ENCODE measurements at places on chromosomes 6 and 20.

DNA sequence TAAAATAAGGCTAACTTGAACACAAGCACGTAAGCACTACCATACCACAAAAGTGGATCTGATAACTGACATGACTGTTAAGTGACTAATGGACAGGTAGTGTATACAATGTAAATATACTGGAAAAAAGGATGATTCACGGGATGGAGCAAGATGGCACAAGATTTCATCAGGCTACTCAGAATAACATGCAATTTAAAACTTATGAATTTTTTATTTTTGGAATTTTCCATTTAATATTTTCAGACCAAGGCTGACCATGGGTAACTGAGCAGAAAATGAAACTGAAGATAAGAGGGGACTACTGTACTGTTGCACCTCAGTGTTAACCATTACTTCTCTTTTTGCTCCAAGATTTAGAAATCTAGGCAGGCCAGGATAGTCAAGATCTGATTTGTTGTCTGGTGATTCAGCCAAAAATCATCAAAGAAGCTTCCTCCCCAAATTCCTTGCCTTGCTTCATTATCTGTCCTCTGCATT is 45.4 kb downstream of the TPBG start:
- DNase-seq: no peak

DNA sequence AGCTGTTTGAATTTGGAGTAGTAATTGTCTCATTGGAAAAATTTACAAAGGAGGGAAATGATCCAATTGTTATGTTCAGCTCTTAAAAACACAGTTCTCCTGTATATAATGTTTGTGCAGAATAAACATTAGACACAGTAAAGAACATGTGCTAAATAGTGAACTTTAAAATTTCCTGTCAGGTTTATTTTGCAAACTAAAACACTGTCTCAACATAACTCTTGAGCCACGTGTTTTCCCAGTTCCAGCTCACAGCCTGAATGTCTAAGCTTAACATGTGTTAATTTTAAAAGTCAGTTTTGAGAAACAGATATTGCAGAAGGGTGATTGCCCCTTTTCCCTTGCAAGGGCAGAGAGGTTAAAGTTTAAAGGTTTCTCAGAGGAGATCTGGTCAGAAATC is 20.6 kb downstream of the EPHA7 start:
- no peak for DNase-seq

DNA sequence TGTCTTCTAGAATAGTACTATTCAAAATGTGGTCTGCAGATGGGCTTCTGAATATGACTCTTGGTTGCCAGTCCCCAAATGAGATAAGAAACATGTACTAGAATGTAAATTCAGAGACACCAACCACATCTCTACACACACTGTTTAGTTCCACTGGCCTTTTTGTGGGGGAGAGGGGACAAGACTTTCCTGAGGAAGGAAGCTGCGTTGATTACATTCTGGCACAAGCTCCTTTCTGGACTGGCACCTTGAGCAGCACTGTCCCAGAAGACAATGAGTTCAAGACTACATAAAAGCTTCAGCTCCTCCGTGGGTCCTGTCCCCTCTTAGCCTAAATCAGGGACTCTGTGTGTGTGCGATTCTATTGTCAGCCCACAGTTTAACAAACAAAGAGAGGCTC is 6.9 kb upstream of the IYD start:
- DNase-seq: no peak

DNA sequence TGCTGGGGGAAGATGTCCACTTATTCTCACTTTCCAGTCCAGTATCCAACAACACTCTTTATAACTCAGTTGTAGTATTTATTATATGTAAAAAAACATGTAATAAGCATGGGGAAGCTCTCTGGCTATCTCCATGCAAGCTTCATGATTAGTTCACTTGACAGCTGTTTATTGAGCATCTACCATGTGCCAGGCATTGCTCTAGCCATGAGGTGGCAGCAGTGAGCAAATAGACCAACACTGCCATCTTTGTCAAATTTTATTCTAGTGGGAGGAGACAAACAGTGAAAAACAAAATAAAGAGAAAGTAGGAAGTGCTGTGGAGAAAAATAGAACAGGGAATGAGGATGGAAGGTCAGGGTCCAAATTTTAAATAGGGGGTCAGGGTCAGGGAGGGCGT is 131.8 kb downstream of the CFAP61 start:
- no peak for DNase-seq

GRCh38 chr6:136964398-136964797 is 42.3 kb downstream of the SLC35D3 start:
- DNase-seq: no peak

GRCh38 chr6:111861431-111861885 is 11.8 kb downstream of the FYN start:
- no peak for DNase-seq

GRCh38 chr6:170134471-170135440 is 156.1 kb downstream of the DLL1 start:
- DNase-seq: no peak

DNA sequence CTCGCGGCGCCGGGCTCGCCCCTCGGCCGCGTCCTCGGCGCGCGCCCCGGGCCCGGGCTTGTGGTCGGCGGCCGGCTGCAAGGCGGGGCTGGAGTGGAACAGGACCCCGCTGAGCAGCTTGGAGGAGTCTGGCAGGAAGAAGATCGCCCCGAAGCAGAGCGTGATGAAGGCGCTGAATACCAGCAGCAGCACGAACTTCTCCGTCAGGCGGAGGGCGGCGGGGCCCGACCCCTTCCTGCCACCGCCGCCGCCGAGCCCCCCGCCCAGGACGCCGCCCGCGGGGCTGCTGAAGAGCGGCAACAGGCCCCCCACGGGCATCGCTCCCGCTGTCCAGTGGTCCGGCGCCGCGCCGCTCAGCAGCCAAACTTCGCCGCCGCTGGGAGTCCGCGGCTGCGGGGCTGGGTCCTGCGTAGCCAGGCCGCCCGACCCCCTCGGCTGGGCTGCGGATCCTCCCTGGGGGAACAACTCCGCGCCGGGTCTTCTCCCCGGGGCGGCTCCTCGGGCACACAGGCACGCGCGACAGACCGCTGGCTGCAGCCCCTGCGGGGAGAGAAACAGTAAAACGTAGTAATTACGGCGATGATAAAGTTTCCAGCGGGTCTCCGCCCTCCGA is 707 bp downstream of the MAN1A1 start:
- DNase-seq: no peak

DNA sequence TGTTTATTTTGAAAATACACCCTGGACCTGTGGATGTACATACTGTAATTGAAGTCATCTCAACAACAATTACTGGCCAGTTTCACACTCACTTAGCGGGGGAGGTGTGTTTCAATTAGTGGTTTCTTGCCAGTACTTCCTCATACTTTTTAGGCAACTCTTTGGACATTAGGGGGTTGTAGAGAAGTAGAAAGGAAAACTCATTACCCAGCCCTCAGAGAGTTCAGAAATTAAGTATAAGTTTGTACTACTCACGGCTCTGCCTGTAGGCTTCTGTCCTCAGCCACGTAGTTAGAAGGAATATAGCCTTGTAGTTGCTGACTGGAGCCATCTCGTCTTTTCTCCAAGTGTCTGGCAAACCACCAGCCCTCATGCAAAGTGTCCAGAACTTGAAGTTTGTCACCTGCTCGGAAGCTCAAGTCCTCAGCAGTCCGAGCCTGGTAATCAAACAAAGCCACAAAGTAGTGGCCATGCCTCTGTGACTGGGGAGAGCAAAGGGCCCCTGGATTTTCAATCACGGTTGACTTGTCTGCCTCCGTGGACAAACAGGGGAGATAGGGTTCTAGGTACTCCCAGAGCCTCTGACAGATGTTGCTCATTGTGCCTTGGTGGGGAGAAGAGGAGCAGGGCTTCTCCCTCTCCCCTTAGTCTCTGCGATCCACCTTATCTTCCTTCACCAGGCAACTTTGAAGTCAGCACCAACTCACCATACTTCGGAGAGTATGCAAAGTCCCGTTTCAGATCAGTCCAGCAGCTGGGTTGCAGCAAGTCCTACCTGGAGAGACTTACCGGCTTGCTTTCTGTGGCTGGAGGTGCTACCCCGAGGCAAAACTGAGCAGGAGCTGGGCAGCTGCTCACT is 749 bp downstream of the FRK start:
- no peak for DNase-seq

DNA sequence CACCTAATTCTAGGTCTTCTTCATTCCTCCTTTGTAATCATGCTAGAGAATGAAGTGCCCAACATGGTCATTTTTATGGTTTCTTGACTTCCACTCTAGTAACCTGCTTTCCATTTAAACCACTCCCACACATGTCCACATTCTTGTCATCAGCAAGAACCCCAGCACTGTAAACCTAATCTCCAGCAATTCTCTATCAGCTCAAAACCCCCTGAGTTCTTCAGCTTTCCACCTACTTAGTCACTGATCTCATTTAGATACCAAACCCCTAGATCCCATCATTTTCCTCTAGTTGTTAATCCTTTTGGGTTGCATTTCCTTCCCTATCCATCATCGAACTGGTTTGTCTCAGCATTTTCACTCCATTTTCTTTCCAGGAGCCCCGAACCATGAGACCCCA is 49.7 kb downstream of the GOPC start:
- no peak for DNase-seq

DNA sequence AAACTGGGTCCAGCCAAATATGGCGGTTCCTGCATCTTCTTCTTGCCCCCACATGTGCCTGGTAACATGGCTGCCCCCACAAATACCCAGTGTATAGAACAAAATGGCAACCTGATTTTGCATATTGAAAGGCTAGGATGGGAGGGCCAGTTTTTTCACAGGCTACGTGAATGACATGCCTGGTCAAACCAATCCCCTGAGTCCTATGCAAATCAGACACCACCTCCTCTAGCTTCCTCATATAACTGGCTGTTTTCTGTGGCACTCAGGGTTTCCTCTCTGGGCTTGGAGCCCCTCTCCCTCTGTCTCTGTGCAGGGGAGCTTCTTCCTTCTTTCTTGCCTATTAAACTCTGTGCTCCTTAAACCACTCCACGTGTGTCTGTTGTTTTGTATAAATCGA is 372.1 kb downstream of the KIF16B start:
- DNase-seq: no peak

DNA sequence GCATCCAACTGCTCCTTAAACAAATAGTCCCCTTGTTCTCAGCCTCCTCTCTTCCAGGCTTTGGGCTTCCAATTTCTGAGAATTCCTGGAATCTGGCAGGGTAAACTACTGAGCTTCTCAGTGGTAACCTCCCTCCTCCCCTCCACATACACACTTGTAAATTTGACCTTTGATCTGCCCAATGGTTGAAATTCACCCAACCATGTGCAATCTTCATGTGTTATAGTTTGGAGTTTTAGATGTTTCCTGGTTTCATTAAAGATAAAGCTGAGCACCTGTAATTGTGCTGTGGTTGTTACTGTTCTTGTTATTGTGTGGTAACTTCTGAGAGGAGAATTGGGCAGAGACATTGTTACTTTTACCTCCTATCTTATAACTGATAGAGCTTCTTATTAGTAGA is 328.4 kb downstream of the TPBG start:
- no peak for DNase-seq

DNA sequence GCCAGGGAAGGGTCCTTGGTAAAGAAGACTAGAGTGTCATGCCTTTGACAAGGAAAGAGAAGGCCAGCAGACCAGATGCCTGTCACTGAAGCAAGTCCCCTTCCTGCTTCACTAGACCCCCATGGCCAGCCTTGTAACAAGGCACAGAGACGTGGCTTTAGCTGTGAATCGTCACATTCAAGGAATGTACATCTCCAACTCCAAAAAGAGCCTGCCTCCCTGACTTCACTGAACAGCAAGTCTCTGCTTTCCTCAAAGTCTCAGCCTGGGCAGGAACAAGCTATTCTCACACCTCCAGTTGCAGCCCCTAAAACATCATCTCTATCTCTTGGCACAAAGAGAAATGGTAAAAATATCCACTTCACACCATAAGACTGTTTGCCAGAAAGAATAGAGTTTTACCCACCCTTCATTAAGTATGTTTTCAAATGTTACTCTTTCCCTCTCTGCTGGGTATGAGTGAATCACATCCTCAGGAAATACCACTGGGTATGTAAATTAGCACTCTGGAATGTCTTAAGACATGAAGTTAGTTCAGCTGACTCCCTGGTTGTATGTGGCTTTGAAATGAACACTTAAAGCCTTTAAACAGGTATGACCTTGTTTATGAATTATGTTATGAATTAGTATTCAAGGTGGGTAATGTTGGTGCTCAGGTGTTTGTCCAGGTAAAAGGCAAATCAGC is 46.4 kb upstream of the NT5E start:
- no peak for DNase-seq

DNA sequence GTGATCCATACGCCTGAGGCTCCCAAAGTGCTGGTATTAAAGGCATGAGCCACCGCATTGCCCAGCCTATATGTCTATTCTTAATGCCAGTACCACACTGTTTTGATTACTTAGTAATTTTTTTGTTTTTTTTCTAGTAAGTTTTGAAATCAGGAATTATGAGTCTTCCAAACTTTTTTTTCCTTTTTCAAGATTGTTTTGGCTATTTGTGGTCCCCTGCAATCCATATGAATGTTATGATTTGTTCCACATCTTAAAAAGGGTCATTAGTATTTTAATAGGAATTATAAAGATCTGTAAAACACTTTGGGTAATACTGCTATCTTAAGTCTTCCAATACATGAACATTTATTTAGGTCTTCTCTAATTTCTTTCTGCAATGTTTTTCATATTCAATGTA is 6.8 kb upstream of the POPDC3 start:
- no peak for DNase-seq

DNA sequence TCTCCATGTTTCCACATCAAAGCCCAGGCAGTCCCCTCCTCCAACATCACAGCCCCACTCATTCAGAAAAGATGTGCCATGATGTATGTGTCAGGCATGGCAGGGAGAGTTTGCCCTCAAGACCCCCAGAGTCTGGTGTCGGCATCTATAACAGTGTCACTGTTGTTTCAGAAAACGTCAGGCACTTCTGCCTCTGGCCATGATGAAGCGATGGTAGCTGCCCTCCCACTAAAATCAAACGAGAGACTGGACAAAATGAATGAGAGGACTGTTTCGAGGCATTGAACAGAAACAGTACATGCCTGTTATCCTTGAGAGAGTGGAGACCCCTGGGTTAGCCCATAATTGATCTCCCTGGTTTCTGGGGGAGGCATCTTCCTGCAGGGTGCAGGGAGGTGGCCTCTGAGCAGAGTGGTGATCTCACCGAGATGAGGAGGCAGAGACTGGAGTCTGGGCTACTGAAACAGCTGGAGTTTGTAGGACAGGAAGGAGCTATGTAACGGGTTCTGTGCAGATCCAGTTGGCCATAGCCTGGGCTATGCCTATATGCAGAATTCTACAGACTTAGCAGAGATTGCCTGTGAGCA is 144.5 kb downstream of the SYCP2 start:
- no peak for DNase-seq

- no peak for DNase-seq
These were observed 126.7 kb upstream of the NEDD9 start for GRCh38 chr6:11358904-11359830.

DNA sequence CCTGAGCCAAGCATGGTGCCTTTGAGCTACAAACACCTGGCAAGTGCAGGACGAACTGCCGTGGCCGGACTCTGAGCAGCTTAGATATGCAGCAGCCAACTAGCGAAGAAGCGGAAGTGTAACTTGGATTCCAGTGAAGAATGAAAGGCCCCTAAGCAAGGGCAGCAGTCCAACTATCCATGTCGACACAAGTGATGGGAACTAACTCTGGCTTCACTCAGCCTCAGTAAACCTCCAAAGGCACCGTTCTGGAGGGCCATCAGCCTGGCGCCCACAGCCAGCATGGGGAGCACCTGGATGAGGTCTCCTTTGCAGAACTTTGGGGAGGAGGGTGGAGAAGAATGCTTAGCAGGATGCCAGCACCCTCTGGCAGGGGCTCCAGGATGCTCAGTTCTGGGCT is 78.4 kb upstream of the MLN start:
- DNase-seq: no peak

All from stimulated activated CD4-positive, alpha-beta T cell treated with anti-CD3 and anti-CD28 coated beads, TNF-alpha, amount 100 ng/mL, for 1 hour (primary cell).